Astrocyte of the hippocampus (primary cell): ENCODE measurements at places on chromosomes 4 and X.

DNA sequence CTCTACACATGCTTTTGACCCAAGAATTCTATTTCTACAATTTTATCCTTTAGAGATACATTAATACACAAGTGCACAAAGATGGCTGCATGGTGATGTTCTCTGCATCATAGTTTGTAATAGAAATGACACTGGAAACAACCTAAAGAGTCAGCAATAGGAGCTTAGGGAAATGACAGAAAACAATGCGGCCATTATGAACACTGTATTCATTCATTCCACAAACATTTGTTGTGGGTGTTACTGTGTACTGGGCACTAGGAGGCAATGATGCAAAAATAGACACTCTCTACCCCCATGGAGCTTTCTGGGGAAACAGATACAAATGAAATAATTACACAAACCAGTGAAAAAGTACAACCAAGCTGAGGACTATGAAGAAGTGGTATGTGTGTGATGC lies 32.0 kb downstream of the IDS start:
- DNase-seq, result no peak

- DNase-seq, result peak; percentile 50
Observed at GRCh38 chrX:22952010-22952409, 47.8 kb upstream of the DDX53 start.

GRCh38 chr4:80814266-80814665 lies 216.2 kb upstream of the BMP3 start:
- no peak for DNase-seq

- peak; percentile 97 for DNase-seq
Observed at GRCh38 chr4:56410247-56411062, 23.2 kb upstream of the AASDH start.

DNA sequence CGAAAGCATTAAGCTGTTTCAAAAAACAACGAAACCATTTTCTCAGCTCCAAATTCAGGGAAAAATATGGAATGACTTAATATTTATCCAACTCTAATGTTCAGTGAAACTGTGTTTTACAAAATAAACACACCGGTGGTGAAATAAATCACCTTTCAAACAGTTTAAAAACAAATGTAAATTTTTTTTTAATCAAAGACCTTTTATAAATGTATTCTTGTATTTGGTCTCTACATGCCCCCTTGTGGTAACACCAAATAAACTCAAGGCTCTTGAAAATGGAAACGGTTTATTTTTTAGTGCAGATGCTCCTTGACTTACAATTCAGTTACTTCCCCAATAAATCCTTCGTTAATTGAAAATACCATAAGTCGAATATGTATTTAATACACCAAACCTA lies 45.8 kb upstream of the ITM2A start:
- DNase-seq, result no peak

- peak; percentile 49 for DNase-seq
Observed at GRCh38 chr4:124085561-124086180, 626.9 kb downstream of the ANKRD50 start.

DNA sequence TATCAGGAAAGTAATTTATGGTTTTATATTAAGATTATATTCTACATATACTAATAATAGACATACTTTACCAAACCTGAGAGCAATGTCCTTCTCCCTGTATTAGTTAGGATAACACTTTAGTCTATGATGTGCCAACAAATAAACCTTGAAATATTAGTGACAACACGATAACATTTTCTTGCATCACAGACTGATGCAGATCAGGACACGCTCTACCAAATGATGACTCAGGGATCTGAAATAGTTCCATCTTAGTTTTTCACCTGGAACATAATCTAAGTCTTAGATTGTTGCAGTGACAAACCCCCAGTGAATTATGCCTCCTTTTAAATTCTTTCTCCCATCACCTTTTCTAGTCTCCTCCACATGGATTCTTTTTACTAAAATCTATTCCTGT lies 214.2 kb downstream of the CLCN4 start:
- DNase-seq, result no peak

DNA sequence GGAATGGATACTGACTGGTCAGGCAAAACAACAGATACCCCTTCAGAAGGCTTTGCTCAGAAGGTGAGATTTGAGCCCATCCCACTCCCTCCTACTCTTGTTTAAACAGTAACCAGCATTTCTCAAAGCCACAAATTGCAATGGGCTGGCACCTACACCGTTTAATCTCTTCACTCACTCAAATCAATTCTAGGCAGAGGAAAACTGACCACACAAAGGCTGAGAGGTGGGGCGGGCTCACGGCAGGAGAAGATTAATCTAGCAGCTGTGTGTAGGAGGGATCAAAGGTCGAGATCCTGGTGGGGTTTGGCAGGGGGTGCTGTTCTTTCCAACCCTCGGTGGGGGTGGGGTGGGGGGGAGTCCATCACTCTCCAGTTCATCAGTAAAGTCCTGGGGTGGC lies 622.4 kb downstream of the BCOR start:
- DNase-seq, result peak; percentile 9

- DNase-seq, result no peak
Observed at GRCh38 chr4:151930372-151930771, 169.6 kb upstream of the GATB start.

- DNase-seq, result no peak
Observed at GRCh38 chrX:142214081-142214480, 9.0 kb upstream of the MAGEC2 start.

DNA sequence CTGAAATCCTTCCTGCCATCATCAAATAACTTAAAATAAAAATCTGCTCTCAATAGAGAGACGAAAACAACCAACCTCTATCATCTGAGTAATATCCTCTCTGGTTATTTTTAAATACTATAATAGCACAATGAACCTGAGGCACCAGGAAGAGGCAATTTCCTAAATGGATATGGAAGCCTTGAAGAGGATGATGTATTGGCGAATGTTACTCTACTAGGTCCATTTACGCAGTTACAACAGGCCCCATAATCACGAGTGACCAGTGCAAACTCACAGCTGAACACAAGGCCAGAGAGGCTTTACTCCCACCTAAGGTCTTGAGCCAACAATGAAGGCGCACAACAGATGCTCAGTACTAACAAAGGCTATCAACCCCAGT lies 678.8 kb upstream of the NR3C2 start:
- DNase-seq, result no peak

DNA sequence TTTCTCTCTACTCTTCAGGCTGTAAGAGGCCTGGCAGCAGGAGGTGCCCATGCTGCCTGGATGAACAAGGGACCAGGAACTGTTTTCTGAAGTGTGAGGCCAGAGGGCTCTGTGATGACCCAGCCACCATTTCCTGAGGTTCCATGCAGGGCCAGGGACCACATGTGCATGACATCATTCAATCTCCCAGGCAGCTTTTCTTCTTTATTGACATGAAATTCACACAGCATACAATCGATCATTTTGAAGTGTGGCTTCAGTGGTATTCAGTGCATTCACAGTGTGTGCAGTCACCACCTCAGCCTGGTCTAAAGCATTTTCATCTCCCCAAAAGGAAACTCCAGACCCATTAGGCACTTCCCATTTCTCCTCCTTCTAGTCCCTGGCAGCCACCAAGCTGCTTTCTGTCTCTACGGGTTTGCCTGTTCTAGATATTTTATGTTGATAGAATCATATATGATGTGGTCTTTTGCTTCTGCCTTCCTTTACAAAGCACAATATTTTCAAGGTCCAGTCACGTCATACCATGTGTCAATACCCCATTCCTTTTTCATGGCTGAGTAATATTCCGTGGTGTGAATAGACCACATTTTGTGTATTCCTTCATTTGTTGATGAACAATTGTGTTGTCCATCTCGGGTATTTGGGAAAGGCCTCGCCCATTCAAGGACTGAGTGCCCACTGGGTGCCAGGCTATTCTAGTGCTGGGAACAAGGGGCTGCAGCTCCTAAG lies 93.1 kb downstream of the PSAPL1 start:
- DNase-seq, result peak; percentile 86

DNA sequence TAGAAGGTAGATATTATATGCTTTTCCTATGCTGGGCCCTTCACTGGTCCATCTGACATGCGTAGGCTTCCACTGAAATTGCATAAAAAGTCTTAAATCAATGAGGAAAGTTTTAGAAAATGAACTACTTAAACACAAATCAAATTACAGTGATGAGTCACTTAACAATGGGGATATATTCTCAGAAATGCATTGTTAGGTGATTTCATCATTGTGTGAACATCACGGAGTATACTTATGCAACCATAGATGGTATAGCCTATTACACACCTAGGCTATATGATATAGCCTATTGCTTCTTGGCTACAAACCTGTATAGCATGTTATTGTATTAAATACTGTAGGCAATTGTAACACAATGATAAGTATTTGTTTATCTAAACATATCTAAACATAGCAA lies 10.3 kb downstream of the STAP1 start:
- DNase-seq, result no peak

DNA sequence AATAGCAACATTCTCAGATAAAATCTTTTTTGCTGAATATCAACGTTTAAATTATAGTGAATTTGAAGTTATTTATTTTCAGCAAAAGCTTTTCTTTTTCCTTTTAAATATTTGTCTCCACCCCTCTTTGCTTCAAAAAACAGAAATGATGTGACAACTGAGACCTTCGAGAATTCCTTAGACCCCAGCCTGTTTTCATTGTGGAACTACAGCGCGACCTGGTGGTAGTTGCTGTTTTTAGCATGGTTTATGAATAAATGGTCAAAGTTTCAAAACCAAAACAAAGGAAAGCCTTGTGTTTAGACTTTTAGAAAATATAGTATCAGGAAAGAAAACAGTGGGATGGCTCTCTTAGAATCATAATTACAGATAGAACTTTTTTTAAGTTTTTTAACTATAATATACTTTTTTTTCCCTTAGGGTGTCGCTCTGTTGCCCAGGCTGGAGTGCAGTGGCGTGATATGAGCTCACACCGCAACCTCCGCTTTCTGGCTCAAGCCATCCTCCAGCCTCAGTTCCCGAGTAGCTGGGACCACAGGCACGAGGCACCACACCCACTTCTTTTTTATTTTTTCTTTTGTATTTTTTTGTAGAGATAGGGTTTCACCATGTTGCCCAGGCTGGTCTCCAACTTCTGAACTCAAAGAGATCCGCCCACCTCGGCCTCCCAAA lies 26.8 kb upstream of the TMEM184C start:
- peak; percentile 82 for DNase-seq

DNA sequence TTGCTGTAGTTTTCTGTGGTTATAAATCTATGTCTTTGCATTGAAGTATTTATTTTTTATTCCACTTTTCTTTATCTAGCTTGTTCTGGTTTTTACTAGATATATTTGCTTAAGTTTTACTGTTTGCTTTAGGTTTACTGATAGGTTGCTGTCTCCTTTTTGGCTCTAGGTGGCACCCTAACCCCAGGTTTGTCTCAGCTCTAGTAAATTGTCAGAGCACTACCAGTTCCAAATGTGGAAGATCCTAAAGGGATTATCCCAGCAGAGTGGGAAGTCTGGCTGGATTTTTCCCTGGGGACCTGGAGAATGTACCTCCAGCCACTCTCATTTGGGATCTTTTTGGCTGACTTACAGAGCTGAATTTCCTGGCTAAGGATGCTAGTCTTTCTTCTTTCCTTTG lies 106.1 kb downstream of the PBDC1 start:
- peak; percentile 57 for DNase-seq

DNA sequence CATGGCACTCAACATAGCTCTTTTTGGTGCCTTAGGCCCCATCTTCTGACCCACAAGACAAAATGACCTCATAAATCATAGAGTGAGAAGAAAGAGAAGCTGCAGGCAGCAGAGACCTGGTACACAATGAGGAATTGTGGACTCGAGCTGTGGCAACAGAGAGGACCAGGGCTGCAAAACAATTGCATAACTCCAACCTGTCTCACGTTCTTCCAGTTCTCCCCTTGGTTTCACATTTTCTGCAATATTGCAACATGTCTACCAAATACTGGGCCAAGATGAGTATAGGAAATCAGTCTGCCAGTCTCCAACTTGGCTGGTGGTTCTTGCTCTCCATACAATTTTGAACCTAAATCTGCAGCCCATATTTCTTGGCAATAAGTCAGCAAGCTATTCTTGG lies 105.3 kb downstream of the KDR start:
- DNase-seq, result no peak

GRCh38 chr4:74152836-74153235 lies 5.1 kb upstream of the MTHFD2L start:
- peak; percentile 26 for DNase-seq

GRCh38 chrX:123210252-123210651 lies 26.2 kb downstream of the GRIA3 start:
- DNase-seq, result no peak

- no peak for DNase-seq
Observed at GRCh38 chr4:131054489-131055019, 1958.6 kb downstream of the C4orf33 start.

- no peak for DNase-seq
Observed at GRCh38 chr4:105978684-105979296, 83.5 kb downstream of the NPNT start.

DNA sequence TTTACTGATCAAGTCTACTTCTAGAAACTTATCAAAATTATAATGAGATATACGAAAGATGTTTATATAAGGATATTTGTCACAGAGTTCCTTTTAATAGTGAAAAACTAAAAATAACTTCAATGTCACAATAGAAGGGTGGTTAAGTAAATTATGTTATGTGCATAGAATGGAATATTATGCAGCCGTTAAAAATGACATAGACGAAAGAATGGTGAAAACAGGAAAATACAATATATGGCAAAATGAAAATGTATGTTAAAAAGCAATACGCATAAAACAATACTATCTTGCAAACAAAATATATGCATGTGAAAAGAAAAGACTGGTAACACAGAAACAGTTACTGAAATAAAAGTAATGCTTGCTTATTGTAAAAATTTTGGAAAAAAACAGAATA lies 19.1 kb downstream of the ZDHHC9 start:
- no peak for DNase-seq

- DNase-seq, result peak; percentile 86
Observed at GRCh38 chr4:54657551-54658251, at the start of gene KIT. TSS of gene KIT (plus strand) at chr4:54657957. CDS start at chr4:54658015, 58 bp downstream.

- DNase-seq, result no peak
Observed at GRCh38 chrX:109535578-109535977, 1.1 kb upstream of the NXT2 start.

DNA sequence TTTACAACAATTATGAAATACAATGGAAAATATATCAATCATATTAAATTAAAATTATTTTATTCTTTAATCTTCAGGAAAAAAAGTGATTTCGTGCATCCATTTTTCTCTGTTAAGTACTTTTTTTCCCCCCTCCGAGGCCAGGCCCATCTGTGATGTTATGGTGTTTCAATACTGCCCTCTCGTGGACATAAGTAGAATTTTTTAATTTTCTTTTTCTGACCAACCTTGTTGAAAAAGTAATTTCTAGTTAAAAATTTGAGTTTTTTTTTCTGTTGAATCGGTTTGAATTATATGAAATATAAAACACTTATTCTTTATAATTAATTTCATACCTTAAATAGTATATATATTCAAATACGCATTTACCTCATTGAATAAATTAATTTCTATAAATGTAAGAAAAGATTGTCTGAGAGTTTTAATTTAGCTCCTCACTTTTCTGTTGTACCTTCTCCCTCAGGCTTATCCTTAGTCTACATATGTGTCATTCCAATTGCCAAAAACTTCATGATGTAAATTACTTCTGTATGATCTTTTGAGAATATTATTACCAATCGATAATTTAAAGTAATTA lies 175.8 kb upstream of the TECRL start:
- peak; percentile 55 for DNase-seq
